ENCODE measurements at places on chromosomes 3 and 15.
A peak's percentile ranks its signal among the peaks of the same experiment; 100 is the strongest.

- DNase-seq: no peak
These were observed 60.7 kb downstream of the ZNF621 start for GRCh38 chr3:40585381-40586016.

DNA sequence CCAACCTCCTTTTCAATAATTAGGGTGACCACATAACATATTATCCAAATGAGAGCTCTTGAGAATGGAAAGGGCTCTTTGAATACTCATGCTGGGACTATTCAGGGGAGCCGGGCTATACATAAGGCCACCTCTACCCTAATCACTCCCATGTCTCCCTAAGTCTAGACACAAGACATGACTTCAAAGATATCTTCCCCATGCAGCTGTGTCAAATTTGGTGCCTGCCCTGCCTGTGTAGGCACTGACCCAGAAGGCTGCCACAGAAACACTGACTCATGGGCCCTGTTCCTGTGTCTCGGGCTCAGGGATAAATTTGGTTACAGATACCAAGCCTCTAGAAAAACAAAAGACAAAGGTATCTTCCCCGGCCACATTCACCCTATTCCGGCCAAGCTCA, 70.3 kb downstream of the MYLK start:
- no peak for DNase-seq

DNA sequence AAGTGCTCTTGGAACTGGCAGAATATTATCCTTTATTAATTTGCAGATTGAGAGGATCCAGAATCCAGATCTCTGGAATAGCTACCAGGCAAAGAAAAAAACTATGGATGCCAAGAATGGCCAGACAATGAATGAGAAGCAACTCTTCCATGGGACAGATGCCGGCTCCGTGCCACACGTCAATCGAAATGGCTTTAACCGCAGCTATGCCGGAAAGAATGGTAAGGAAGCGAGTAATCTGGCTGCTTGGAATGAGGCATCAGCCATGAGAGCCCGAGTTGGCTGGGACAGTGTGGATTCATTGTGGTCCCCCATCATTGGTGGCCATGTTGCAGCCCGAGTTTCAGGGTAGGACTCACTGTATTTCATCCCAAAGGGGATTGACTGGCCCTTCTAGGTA, 47.1 kb downstream of the PARP14 start:
- no peak for DNase-seq

GRCh38 chr3:217099-217813, 20.7 kb downstream of the CHL1 start:
- no peak for DNase-seq

DNA sequence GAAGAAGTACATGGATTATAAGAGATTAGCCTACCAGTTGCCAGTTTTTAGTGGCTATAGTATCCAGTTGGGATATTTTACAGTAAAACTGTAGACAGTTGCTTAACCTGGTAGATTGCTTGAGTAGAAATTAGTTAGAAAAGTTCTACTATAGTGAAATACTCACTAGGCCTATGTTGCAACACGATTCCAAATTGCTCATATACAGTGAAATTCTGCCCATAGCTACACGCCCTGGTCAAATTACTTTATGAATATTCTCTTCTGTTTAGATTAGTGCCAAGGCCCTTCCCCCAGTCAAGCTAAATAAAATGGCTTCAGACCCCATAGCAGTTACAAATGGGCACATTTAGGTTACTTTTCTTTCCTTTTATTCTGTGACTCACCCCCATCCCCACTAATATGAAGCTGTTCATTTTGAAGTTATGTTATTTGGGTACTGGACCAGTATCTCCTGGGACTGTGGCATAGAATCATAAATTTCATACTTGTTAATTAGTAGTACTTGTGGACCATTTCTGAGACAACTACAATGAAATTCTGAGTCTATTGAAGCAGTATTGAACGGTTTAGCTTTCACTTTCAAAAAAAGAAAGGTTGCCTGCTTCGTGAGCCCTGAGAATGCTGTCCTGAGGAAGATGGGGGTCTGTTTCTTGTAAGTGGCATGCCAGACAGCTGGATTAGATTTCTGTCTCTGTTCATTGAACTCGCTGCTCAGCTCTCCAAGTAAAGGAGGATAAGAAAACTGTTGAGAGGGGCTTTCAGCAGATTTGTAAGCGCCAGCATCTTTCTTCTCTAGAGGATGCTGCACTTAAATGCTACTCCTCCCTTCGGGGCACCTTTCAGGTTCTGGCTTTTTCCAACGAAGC, 65.8 kb upstream of the CFAP20DC start:
- DNase-seq: peak; percentile 3

- DNase-seq: no peak
These were observed 79.6 kb downstream of the CGNL1 start for GRCh38 chr15:57455929-57456328.

DNA sequence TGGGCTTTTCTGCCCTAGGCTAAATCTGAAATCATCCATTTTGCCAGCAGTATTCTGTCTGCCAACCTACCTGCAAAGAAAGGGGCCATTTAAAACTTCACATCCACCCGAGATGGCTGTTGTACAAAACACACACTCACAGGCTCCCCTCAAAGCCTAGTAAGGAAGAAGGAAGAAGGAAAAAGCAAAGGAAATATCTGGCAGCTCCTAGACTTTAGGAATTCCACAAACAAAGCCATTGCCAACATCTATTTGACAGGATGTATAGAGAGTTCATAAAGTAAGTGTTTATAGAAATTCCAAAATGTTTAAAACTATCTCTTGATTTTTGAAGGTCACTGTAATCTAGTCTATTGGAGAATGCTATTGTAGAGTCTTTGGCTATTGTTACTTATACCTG, 91.9 kb upstream of the THBS1 start:
- no peak for DNase-seq

- no peak for DNase-seq
These were observed 53.1 kb upstream of the ARNT2 start for GRCh38 chr15:80350941-80351610.

DNA sequence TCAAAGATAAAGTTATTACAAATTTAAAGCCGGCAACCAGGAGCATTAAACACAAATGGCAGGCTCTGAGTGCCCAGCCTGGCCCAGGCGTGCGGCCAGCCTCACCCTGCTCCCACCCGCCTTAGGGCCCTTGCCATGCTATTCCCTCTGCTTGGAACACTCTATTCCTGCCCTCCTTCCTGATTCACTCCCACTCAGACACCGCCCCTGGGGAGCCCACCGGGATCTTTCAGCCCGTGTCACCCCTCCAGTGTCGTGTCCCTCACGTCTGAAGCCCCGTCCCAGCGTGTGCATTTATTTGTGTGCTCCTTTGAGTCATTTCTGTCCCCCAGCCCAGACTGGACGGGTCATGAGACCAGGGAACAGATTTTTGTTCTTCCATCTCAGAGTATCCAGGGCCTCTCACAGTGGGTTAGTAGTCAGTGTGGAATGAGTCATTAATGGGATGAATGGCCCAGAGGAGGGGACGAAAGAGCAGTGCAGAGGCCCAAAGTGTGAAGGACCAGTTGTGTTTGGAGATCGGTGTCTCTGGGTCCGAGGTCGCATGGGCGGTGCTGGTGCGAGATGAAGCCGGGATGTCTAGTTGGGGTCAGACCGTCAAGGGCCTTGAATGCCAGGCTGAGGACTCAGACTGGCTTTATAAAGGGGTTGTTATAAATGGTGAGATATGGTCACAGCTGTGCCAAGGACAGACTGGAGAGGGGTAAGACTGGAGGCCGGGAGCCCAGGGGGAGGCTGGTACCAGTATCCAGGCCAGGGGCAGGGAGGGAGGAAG, 58.9 kb upstream of the SLC6A6 start:
- DNase-seq: no peak

Measured in T-helper 2 cell (primary cell).